ENCODE measurements at places on chromosomes 6 and 20.

- no peaks in the 10 kb centered on the region for H3K4me1 ChIP-seq
- DNase-seq: no peak
- H3K27me3 ChIP-seq: no peaks in the 10 kb centered on the region
- H3K27ac ChIP-seq: no peak overlapping the region
- H3K36me3 ChIP-seq: peaks cover 10% of the 10 kb centered on the region
Measured at GRCh38 chr6:75144386-75144785, 61.5 kb downstream of the COL12A1 start.

GRCh38 chr6:16482702-16483314, 244.4 kb downstream of the GMPR start:
- no peaks in the 10 kb centered on the region for H3K4me1 ChIP-seq
- H3K27ac ChIP-seq: no peak overlapping the region
- H3K4me3 ChIP-seq: no peak overlapping the region
- no peak for DNase-seq

GRCh38 chr20:32541323-32542258, 43.5 kb downstream of the NOL4L start:
- no peaks in the 10 kb centered on the region for H3K36me3 ChIP-seq
- DNase-seq: no peak

GRCh38 chr6:34485321-34486060, 19.6 kb downstream of the PACSIN1 start:
- no peak for DNase-seq
- H3K4me3 ChIP-seq: no peak overlapping the region
- H3K4me1 ChIP-seq: no peaks in the 10 kb centered on the region
- no peak overlapping the region for H3K27ac ChIP-seq

DNA sequence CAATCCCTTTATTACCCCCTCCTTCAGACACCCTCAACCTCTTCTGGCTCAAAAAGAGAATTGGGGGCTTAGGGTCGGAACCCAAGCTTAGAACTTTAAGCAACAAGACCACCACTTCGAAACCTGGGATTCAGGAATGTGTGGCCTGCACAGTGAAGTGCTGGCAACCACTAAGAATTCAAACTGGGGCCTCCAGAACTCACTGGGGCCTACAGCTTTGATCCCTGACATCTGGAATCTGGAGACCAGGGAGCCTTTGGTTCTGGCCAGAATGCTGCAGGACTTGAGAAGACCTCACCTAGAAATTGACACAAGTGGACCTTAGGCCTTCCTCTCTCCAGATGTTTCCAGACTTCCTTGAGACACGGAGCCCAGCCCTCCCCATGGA, 2.2 kb downstream of the TNF start:
- H3K27ac ChIP-seq: no peak overlapping the region
- DNase-seq: no peak
- no peaks in the 10 kb centered on the region for H3K27me3 ChIP-seq
- no peaks in the 10 kb centered on the region for H3K36me3 ChIP-seq
- no peak overlapping the region for H3K4me3 ChIP-seq

GRCh38 chr6:153668758-153669157, 370.3 kb upstream of the OPRM1 start:
- H3K36me3 ChIP-seq: no peaks in the 10 kb centered on the region
- H3K4me1 ChIP-seq: no peaks in the 10 kb centered on the region
- DNase-seq: no peak
- no peak overlapping the region for H3K27ac ChIP-seq
- no peaks in the 10 kb centered on the region for H3K27me3 ChIP-seq

DNA sequence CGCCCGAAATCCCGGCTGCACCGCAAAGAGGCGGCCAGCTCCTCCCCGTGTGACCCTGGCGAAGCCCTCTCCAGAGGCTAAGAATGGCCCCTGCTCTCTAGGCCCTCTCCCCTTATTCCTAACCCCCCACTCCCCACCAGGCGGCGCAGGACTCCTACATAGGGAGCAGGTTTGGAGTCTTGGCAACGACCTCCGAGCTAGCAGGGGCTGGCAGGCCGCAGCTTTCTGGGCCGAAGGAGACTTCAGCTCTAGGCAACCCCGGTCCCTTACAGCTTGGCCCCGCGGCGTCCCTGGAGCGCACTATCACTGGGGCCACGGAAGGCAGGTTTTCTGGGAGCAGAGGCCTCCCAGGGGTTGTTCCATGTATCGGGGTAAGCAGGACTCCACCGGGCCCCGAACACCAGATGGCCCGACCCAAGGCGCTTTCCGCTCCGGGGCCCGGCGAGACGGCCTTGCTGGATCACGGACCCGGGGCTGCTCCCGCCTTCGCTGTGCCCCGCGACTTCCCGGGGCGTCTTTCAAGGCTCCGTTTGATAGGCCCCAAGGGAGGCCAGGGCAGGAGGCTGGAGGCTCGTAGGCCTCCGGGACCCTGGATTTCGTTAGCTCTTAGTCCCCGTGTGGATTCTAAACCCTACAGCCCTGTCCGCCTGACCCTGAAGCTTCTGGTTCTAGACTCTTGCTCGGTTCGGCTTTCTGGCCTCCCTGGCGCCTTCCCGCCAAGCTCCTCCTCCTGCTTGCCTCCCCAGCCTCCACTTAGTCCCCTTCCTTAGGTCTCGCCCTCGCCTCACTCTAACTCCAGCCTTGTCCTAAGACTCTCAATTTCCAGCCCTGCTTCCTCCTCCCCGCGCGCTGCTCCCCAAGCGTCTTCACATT, 1.9 kb downstream of the SLC32A1 start:
- peaks cover 18% of the 10 kb centered on the region for H3K4me1 ChIP-seq
- H3K27ac ChIP-seq: no peak overlapping the region
- no peaks in the 10 kb centered on the region for H3K36me3 ChIP-seq

GRCh38 chr6:21158149-21158548, 435.4 kb upstream of the SOX4 start:
- H3K27ac ChIP-seq: no peak overlapping the region
- no peaks in the 10 kb centered on the region for H3K27me3 ChIP-seq
- H3K4me3 ChIP-seq: no peak overlapping the region
- H3K4me1 ChIP-seq: no peaks in the 10 kb centered on the region
- no peak for DNase-seq

- no peak for DNase-seq
- H3K36me3 ChIP-seq: no peaks in the 10 kb centered on the region
- H3K27ac ChIP-seq: no peak overlapping the region
- H3K4me1 ChIP-seq: no peaks in the 10 kb centered on the region
- no peak overlapping the region for H3K4me3 ChIP-seq
Measured at GRCh38 chr6:29561606-29562181, 2.2 kb upstream of the UBD start.

- H3K27ac ChIP-seq: no peak overlapping the region
- H3K4me3 ChIP-seq: no peak overlapping the region
Measured at GRCh38 chr6:69370763-69371162, 426.0 kb downstream of the LMBRD1 start.

GRCh38 chr6:163830641-163831040, 416.1 kb downstream of the QKI start:
- no peak overlapping the region for H3K27ac ChIP-seq
- no peaks in the 10 kb centered on the region for H3K27me3 ChIP-seq
- H3K36me3 ChIP-seq: no peaks in the 10 kb centered on the region
- no peak for DNase-seq

- H3K4me3 ChIP-seq: no peak overlapping the region
- no peak for DNase-seq
- no peaks in the 10 kb centered on the region for H3K4me1 ChIP-seq
- peaks cover 4% of the 10 kb centered on the region for H3K36me3 ChIP-seq
- H3K27me3 ChIP-seq: no peaks in the 10 kb centered on the region
Measured at GRCh38 chr6:100810015-100810414, 71.1 kb downstream of the ASCC3 start.

DNA sequence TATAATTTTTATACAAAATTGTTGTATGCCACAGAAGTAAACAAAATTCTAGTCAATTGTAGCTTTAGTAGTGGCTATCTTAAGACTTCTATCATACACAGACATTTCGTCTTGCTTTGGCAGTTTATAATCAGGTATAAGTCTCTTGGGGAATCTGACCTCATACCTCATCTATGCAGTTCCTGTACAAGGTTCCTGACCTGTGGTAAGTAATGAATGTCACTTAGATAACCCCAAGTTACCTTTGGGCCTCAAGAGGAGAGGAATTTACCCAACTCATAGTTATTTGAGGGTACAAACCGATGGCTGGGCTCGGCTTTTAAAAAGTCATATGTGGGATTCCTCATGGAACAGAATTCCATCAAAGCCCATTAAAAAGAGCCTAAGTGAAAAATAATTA, 58.8 kb upstream of the UNC93A start:
- DNase-seq: no peak
- H3K27me3 ChIP-seq: peaks cover 45% of the 10 kb centered on the region
- no peaks in the 10 kb centered on the region for H3K36me3 ChIP-seq
- no peaks in the 10 kb centered on the region for H3K4me1 ChIP-seq
- no peak overlapping the region for H3K27ac ChIP-seq
- no peak overlapping the region for H3K4me3 ChIP-seq

DNA sequence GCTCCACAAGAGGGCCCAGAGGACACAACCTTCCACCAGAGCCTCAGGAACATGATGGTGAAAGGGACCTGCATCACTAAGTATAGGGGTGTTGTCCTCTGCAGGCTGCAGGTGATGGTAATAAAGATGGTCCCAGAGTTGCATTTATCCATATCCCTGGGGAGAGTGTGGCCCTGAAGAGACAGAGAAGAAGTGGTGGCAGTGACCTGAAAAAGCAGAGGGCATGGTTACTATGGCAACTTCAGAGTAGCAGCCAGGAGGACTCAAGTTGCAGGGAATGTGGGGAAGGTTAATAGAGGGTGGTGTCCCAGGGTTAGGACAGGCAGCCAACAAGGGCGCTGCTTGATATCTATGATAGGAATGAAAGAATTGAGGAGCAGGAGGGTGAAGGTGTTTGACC, 57.1 kb downstream of the HLA-A start:
- no peaks in the 10 kb centered on the region for H3K36me3 ChIP-seq
- no peak overlapping the region for H3K4me3 ChIP-seq
- H3K4me1 ChIP-seq: no peaks in the 10 kb centered on the region
- H3K27ac ChIP-seq: no peak overlapping the region

All from esophagus squamous epithelium (tissue), 5 donors.